ENCODE measurements at places on chromosomes 16 and 17. TPM values are rescaled to one million over a fixed set of nuclear protein-coding genes. Genes with fewer than 3 reads are reported as not detected.

CAVIN1 gene
- total RNA-seq: 643 TPM

E4F1 gene
- 17.3 TPM for total RNA-seq

SLC4A1 gene
- 10.2 TPM for total RNA-seq

PTX4 gene
- total RNA-seq: 0.26 TPM

CLDN7 gene
- total RNA-seq: 3.3 TPM

MARVELD3 gene
- not detected for total RNA-seq

KRT39 gene
- not detected for total RNA-seq

KCNJ18 gene
- not detected for total RNA-seq

PMFBP1 gene
- total RNA-seq: 0.66 TPM

DNA sequence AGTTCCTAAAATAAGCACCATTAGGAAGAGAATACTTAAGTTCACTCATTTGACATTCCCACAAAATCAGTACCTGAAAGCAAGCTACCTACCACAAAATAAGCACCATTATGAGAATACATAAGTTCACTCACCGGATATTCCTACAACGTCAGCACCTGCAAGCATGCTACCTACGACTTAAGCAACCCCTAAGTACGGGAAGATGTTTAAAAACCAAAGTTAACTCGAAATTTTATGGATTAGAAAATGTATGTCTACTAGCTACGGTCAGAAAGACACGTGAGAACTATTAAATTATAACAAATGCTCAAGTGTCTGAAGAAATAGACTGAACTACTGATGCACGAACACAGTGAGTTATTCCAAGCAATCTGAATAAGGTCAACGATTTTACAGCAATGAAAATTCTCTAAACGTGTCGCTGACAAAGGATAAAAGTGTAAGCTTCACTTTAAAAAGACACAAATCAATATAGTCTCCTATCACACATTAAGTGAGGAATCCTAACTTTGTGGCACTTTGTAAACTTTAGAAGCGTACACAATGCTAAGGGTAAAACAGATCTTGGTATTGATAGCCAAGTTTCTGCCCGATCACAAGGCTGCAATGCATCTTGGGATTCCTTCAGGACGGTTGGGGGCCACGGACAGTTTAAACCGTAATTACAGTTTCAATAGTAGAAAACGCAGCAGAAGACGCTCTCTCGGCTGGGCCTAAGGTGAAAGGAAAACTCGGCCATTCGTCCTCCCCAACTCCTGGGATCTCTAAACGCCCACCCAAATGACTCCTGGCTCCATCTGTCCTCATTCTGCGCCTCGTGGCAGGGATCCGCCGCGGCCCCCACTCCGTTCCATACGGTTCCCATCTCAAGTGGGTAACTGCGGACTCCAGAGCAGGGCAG is 1.3 kb downstream of the GSPT1 start:
- H3K4me3 ChIP-seq: peak overlapping the region; percentile 86
- H3K36me3 ChIP-seq: no peaks in the 10 kb centered on the region
- peak overlapping the region; percentile 40 for H3K27ac ChIP-seq
- H3K4me1 ChIP-seq: peaks cover 6% of the 10 kb centered on the region

DNA sequence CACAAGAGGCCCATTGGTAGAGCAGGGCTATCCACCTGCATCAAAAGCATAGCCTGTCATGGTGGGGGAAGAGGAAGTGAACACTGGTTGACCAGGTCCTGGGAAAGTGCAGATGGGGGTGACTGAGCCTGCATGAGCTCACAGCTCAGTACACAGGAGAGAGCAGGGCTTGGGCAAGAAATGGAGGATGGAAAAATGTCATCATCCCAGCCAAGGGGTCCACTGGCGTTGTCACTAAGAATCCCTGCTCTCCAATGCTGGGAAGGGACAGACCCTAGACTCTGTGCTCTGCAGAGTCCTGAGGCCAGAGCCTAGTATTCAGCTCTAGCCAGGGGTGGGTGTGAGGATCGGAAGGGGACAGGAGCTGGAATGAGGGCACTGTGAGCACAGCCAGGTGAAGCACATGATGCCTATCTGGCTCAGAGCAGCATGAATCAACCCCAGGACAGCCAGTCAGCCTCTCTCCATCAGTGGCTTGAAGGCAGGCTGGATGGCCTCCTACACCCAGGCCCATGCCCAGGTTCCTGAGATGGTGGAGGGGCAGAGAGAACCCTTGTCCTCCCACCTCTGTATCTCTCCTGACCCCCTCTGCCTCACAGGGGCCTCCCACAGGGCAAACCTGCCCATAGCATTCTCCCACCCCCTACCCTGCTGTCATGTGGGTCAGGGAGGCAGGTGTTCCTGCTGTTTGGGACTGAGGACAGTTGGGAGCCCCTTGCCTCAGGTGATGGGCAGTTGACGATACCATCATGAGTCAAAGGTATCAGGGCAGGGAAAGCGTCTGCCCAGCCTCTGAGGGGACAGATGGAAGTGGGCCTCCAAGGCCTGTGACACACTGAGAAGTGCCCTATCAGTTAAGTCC is 13.8 kb upstream of the CTCF start:
- no peak overlapping the region for H3K27ac ChIP-seq
- no peaks in the 10 kb centered on the region for H3K27me3 ChIP-seq
- no peaks in the 10 kb centered on the region for H3K36me3 ChIP-seq
- DNase-seq: no peak
- no peaks in the 10 kb centered on the region for H3K4me1 ChIP-seq

GRCh38 chr17:17161759-17162158 is 44.4 kb downstream of the PLD6 start:
- H3K27ac ChIP-seq: no peak overlapping the region
- H3K4me3 ChIP-seq: no peak overlapping the region
- DNase-seq: no peak
- no peaks in the 10 kb centered on the region for H3K4me1 ChIP-seq
- no peaks in the 10 kb centered on the region for H3K27me3 ChIP-seq
- H3K36me3 ChIP-seq: peaks cover 3% of the 10 kb centered on the region

- no peaks in the 10 kb centered on the region for H3K4me1 ChIP-seq
- H3K27me3 ChIP-seq: no peaks in the 10 kb centered on the region
- H3K4me3 ChIP-seq: no peak overlapping the region
- H3K36me3 ChIP-seq: no peaks in the 10 kb centered on the region
These were observed 22.6 kb downstream of the C17orf67 start for GRCh38 chr17:56810891-56811775.

- DNase-seq: no peak
- no peaks in the 10 kb centered on the region for H3K36me3 ChIP-seq
- no peaks in the 10 kb centered on the region for H3K27me3 ChIP-seq
- no peak overlapping the region for H3K4me3 ChIP-seq
These were observed 3.8 kb downstream of the RNF213 start for GRCh38 chr17:80264205-80265075.

GRCh38 chr16:89951509-89951908 is 3.0 kb downstream of the DEF8 start:
- no peak overlapping the region for H3K4me3 ChIP-seq
- H3K27ac ChIP-seq: no peak overlapping the region
- DNase-seq: no peak
- no peaks in the 10 kb centered on the region for H3K36me3 ChIP-seq
- H3K27me3 ChIP-seq: no peaks in the 10 kb centered on the region

GRCh38 chr17:66965801-66966262 is 1.3 kb downstream of the CACNG4 start:
- H3K4me3 ChIP-seq: peak overlapping the region; percentile 56
- no peak overlapping the region for H3K27ac ChIP-seq
- H3K27me3 ChIP-seq: no peaks in the 10 kb centered on the region
- no peaks in the 10 kb centered on the region for H3K4me1 ChIP-seq

- no peaks in the 10 kb centered on the region for H3K27me3 ChIP-seq
- H3K4me3 ChIP-seq: no peak overlapping the region
- H3K27ac ChIP-seq: no peak overlapping the region
- peaks cover 10% of the 10 kb centered on the region for H3K4me1 ChIP-seq
- no peak for DNase-seq
These were observed 207.6 kb downstream of the RAB11FIP4 start for GRCh38 chr17:31598921-31599571.

GRCh38 chr16:89168381-89169189 is 3.0 kb upstream of the CDH15 start:
- no peaks in the 10 kb centered on the region for H3K4me1 ChIP-seq
- no peak for DNase-seq
- H3K4me3 ChIP-seq: no peak overlapping the region
- no peaks in the 10 kb centered on the region for H3K36me3 ChIP-seq
- H3K27ac ChIP-seq: no peak overlapping the region
- H3K27me3 ChIP-seq: peaks cover 1% of the 10 kb centered on the region

DNA sequence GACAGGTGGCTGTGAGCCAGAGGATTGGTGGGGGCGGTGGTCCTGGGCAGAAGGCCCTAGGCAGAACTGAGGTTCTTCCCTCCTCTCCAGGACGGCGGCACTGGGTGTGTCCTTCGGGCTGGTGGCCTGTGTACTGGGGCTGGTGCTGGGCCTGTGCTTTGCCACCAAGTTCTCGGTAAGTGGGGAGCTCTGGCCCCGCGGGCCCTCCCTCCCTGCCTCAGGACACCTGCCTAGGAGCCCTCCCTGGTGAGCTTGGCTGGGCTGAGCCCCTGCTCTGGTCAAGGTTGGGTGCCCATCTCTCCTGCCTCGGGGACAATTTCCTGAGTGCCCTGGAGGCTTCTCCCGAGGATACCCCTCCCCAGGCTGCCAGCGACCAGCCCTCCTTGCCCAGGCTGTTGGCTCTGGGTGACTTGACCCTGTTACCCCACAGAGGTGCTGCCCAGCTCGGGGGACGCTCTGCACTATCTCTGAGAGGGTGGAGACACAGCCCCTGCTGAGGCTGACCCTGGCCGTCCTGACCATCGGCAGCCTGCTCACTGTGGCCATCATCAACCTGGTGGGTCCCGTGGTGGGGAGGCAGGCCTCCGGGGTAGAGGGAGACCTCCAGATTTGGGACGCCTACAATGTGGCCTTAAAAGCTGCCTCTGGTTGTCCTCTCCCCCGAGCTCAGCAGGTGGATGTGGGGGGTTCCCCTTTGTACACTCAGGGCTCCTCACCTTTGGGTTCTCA is 42.0 kb downstream of the ADCY7 start:
- H3K36me3 ChIP-seq: no peaks in the 10 kb centered on the region
- no peak overlapping the region for H3K27ac ChIP-seq
- DNase-seq: peak; percentile 67
- no peak overlapping the region for H3K4me3 ChIP-seq
- H3K27me3 ChIP-seq: no peaks in the 10 kb centered on the region

GRCh38 chr16:56647641-56648431 is 3.9 kb upstream of the MT1B start:
- H3K27me3 ChIP-seq: no peaks in the 10 kb centered on the region
- H3K4me3 ChIP-seq: no peak overlapping the region
- DNase-seq: no peak
- no peak overlapping the region for H3K27ac ChIP-seq

- no peaks in the 10 kb centered on the region for H3K4me1 ChIP-seq
- H3K27me3 ChIP-seq: no peaks in the 10 kb centered on the region
- H3K27ac ChIP-seq: no peak overlapping the region
- no peak overlapping the region for H3K4me3 ChIP-seq
- H3K36me3 ChIP-seq: no peaks in the 10 kb centered on the region
- DNase-seq: peak; percentile 73
These were observed 588 bp downstream of the PLLP start for GRCh38 chr16:57283959-57284208.

- H3K4me1 ChIP-seq: peaks cover 2% of the 10 kb centered on the region
- H3K27ac ChIP-seq: no peak overlapping the region
- no peak for DNase-seq
- H3K4me3 ChIP-seq: no peak overlapping the region
- no peaks in the 10 kb centered on the region for H3K27me3 ChIP-seq
- no peaks in the 10 kb centered on the region for H3K36me3 ChIP-seq
These were observed 80.8 kb upstream of the HSBP1 start for GRCh38 chr16:83727018-83727417.

DNA sequence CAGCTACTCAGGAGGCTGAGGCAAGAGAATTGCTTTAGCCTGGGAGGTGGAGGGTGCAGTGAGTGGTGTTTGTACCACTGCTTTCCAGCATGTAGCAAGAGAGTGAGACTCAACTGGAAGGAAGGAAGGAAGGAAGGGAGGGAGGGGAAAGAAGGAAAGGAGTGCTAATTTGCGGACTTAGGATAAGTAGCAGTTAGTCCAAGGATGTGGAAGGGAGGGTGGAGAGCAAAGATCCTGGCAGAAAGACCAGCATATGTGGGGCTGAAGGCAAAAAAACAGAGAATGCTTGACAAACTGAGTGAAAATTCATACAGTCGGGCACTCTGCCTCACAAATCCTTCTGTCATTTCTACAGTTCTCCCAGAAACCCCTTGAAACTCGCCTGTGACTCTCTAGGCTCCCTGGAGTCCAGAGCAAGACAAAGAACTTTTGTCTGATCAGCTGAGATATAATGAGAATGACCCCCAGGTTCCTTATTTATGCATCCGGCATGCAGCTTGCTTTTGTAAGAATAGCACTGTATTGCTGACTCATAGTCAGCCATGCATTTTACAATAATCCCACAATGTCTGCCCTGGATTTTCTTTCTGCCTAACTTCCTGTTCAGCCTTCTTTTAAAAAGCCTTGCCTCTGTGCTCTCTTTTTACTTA is 31.5 kb downstream of the CDK5RAP3 start:
- H3K4me1 ChIP-seq: no peaks in the 10 kb centered on the region
- no peaks in the 10 kb centered on the region for H3K27me3 ChIP-seq

DNA sequence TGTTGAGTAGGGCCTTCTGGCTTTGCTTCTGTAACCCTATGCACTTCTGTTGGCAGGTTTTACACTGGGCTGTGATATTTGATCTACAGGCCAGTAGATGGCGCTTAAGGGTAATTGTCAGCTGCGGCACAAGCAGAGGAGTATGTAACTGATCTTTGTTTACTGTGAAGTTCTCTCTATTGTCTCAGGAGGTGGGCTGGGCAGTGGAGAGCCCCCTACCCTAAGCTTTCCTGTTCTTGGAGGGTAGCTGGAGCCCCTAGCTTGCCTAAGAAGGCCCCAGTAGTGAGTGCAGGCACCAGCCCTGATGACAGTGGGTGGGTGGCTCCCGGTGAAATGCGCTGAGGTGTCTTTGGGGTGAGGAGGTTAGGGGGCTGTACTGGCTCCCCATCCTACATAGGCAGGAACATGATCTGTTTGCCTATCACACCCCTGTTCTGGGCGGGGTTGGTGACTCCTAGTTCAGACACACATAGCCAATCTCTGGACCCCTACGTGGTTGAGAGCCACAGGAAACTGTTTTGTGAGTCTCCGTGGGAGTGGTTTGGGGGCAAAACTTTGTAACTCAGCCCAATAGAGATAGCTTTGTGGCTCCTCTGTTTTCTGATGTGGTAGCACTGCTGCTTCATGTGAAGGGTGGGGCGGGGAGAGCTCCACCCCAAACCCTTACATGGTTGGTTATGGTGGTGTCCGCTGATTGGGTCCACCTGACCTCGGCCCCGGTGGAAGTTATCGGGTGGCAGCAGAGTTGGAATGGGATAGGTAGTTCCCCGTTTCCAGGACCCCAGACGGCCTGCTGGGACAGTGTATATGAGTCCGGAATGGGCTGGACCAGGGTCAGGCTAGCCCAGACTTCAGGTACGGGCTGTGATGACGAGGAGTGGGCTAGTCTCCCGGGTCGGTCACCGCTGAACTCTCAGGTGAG is 60.4 kb downstream of the SLFN11 start:
- H3K36me3 ChIP-seq: no peaks in the 10 kb centered on the region
- DNase-seq: peak; percentile 70
- no peaks in the 10 kb centered on the region for H3K27me3 ChIP-seq
- no peak overlapping the region for H3K27ac ChIP-seq
- H3K4me3 ChIP-seq: peak overlapping the region; percentile 38

- no peak overlapping the region for H3K27ac ChIP-seq
- H3K4me3 ChIP-seq: no peak overlapping the region
These were observed 306.4 kb downstream of the WWOX start for GRCh38 chr16:78405833-78406232.

GRCh38 chr17:73521376-73521775 is 122.9 kb downstream of the SDK2 start:
- no peak for DNase-seq
- H3K4me3 ChIP-seq: no peak overlapping the region
- no peaks in the 10 kb centered on the region for H3K4me1 ChIP-seq
- H3K36me3 ChIP-seq: no peaks in the 10 kb centered on the region

Measured in aorta (tissue), 5 donors.